ENCODE measurements at places on chromosomes 5 and 9. TPM values are rescaled to one million over a fixed set of nuclear protein-coding genes. Genes with fewer than 3 reads are reported as not detected.
A peak's percentile ranks its signal among the peaks of the same experiment; 100 is the strongest.

Gene GOLPH3
- total RNA-seq, result 106 TPM

DNA sequence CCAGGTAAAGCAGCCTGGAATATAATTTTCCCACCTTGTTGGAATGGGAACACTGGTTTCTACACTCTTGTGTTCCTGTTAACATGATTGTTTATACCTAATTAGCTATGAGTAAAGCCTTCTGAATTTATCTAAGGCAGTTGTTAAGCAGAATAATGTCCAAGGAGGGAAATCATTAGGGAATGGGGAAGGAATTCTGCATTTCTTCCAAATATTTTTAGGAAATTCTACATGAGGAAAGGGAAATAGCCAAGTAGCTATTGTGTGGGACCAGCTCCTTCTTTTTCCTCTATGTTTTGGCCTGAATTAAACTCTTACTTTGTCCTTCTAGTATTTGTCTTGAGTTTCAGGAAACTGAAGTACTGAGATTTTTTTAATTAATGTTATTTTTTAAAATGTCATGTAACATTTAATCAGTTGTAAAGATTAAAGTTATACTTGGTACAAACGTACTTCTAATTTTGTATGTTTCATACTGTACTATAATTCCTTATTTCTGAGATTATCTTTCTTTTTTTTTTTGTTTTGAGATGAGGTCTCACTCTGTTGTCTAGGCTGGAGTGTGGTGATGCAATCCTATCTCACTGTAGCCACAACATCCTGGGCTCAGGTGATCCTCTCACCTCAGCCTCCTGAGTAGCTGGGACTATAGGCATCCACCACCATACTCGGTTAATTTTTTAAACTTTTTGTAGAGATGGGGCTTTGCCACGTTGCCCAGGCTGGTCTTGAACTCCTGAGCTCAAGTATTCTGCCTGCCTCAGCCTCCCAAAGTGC lies 28.5 kb downstream of the ANKDD1B start:
- H3K36me3 ChIP-seq, result peaks cover 3% of the 10 kb centered on the region
- peak overlapping the region; percentile 22 for H3K27ac ChIP-seq
- no peak for DNase-seq
- H3K4me3 ChIP-seq, result no peak overlapping the region
- H3K4me1 ChIP-seq, result peaks cover 3% of the 10 kb centered on the region

- H3K4me1 ChIP-seq, result no peaks in the 10 kb centered on the region
- no peaks in the 10 kb centered on the region for H3K27me3 ChIP-seq
- no peak for DNase-seq
- H3K4me3 ChIP-seq, result no peak overlapping the region
- H3K27ac ChIP-seq, result no peak overlapping the region
These were observed 150.3 kb downstream of the CDH18 start for GRCh38 chr5:19837536-19838174.

Gene AHRR
- total RNA-seq, result 17.3 TPM

GRCh38 chr9:109779711-109780452 lies at the start of gene PALM2AKAP2:
Gene PALM2AKAP2, plus strand, starts transcription at chr9:109780198. Its CDS starts 291 bp downstream, at chr9:109780489.
- peaks cover 35% of the 10 kb centered on the region for H3K4me1 ChIP-seq
- H3K4me3 ChIP-seq, result peak within 1 kb of the TSS; percentile 98

- no peaks in the 10 kb centered on the region for H3K27me3 ChIP-seq
- H3K27ac ChIP-seq, result no peak overlapping the region
- H3K4me1 ChIP-seq, result peaks cover 39% of the 10 kb centered on the region
- H3K36me3 ChIP-seq, result no peaks in the 10 kb centered on the region
- DNase-seq, result no peak
These were observed 63.2 kb upstream of the RPS23 start for GRCh38 chr5:82341325-82341724.

- peaks cover 56% of the 10 kb centered on the region for H3K4me1 ChIP-seq
- peak overlapping the region; percentile 21 for H3K4me3 ChIP-seq
- H3K36me3 ChIP-seq, result no peaks in the 10 kb centered on the region
- peak overlapping the region; percentile 82 for H3K27ac ChIP-seq
- no peaks in the 10 kb centered on the region for H3K27me3 ChIP-seq
These were observed 10.0 kb downstream of the SMARCA2 start for GRCh38 chr9:2024888-2025782.

Gene CDC25C
- total RNA-seq, result 1.6 TPM

GRCh38 chr5:115455301-115455707 lies 89.3 kb downstream of the FEM1C start:
- H3K27me3 ChIP-seq, result no peaks in the 10 kb centered on the region
- H3K27ac ChIP-seq, result no peak overlapping the region
- peaks cover 5% of the 10 kb centered on the region for H3K4me1 ChIP-seq

Gene CDH10
- total RNA-seq, result not detected

Gene FOXD4L5
- 0.51 TPM for total RNA-seq

DNA sequence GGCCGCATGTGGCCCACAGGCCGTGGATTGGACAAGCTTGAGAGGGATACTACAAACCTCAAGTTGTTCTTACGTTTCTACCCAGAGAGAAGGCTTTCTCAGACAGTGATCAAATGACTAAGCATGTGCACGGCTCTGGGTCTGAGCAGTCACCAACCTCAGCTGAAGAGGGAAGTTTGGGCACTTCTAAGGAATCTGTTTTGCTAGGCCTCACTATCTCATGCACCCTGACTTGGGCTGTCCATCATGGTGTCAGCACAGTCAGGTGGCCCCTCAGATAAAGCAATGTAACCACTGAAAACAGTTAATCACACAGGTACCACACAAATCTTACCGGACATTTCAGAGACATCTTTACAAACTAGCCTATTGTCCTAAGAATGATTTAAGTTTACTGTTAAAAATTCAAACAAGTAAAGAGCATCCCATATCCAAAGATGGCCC lies 24.6 kb downstream of the CSF2 start:
- H3K27me3 ChIP-seq, result no peaks in the 10 kb centered on the region
- DNase-seq, result no peak
- no peak overlapping the region for H3K4me3 ChIP-seq
- H3K27ac ChIP-seq, result peak overlapping the region; percentile 38
- H3K4me1 ChIP-seq, result peaks cover 32% of the 10 kb centered on the region

DNA sequence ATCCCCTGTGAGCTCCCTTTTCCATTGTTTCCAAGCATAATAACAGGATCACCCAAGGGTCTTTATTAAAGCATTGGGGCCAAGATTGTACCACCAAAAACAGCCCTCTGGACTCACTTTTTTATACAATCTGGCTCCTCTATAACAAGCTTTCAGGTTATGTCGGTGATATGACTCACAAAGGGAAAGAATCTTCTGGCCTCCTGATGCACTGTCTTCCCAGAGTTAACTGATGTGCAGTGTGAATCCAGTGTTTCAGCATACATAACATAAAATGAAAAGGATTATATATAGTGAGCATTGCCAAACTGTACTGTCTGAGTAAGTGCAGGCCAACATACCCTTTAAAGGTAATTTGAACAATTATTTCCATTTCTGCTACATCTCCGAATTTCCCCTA lies 33.9 kb upstream of the MAN2A1 start:
- H3K4me3 ChIP-seq, result no peak overlapping the region
- H3K27ac ChIP-seq, result no peak overlapping the region
- H3K4me1 ChIP-seq, result peaks cover 27% of the 10 kb centered on the region
- H3K36me3 ChIP-seq, result no peaks in the 10 kb centered on the region

Gene SLC1A3
- 1.3 TPM for total RNA-seq

Gene SPATA31A5
- total RNA-seq, result not detected

GRCh38 chr5:98750693-98751092 lies 22.8 kb upstream of the RGMB start:
- no peaks in the 10 kb centered on the region for H3K27me3 ChIP-seq
- peaks cover 13% of the 10 kb centered on the region for H3K4me1 ChIP-seq
- no peak overlapping the region for H3K27ac ChIP-seq
- H3K36me3 ChIP-seq, result no peaks in the 10 kb centered on the region
- no peak for DNase-seq

Gene NR5A1
- not detected for total RNA-seq

Gene ORM1
- total RNA-seq, result not detected

GRCh38 chr5:91929522-91929817 lies 546.4 kb upstream of the ARRDC3 start:
- H3K4me1 ChIP-seq, result peaks cover 12% of the 10 kb centered on the region
- H3K4me3 ChIP-seq, result no peak overlapping the region
- H3K36me3 ChIP-seq, result no peaks in the 10 kb centered on the region

GRCh38 chr5:171913987-171914273 lies 92.5 kb downstream of the FBXW11 start:
- H3K4me1 ChIP-seq, result peaks cover 44% of the 10 kb centered on the region
- no peak overlapping the region for H3K27ac ChIP-seq
- H3K27me3 ChIP-seq, result no peaks in the 10 kb centered on the region
- H3K36me3 ChIP-seq, result no peaks in the 10 kb centered on the region
- no peak for DNase-seq
- no peak overlapping the region for H3K4me3 ChIP-seq

DNA sequence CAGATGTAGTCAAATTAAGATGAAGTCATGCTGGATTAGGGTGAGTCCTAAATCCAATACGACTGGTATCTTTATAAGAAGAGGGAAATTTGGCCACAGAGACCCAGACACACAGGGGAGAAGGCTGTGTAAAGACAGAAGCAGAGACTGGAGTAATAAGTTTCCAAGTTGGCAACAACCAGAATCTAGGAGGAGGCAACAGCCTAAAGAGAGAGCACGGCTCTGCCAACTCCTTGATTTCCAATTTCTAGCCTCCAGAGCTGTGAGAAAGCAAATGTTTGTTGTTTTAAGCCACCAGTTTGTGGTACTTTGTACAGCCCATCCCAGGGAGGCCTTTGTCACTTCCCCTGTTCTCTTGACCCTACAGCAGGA lies 74.4 kb downstream of the ATG10 start:
- peak overlapping the region; percentile 25 for H3K27ac ChIP-seq
- H3K27me3 ChIP-seq, result no peaks in the 10 kb centered on the region
- DNase-seq, result no peak
- H3K4me1 ChIP-seq, result peaks cover 18% of the 10 kb centered on the region
